ENCODE measurements at places on chromosomes 3 and 15.

GRCh38 chr15:101198800-101199199 is 53.0 kb downstream of the CHSY1 start:
- no peak for DNase-seq

- no peak for DNase-seq
These were observed 1.2 kb downstream of the PSTPIP1 start for GRCh38 chr15:76996076-76996525.

DNA sequence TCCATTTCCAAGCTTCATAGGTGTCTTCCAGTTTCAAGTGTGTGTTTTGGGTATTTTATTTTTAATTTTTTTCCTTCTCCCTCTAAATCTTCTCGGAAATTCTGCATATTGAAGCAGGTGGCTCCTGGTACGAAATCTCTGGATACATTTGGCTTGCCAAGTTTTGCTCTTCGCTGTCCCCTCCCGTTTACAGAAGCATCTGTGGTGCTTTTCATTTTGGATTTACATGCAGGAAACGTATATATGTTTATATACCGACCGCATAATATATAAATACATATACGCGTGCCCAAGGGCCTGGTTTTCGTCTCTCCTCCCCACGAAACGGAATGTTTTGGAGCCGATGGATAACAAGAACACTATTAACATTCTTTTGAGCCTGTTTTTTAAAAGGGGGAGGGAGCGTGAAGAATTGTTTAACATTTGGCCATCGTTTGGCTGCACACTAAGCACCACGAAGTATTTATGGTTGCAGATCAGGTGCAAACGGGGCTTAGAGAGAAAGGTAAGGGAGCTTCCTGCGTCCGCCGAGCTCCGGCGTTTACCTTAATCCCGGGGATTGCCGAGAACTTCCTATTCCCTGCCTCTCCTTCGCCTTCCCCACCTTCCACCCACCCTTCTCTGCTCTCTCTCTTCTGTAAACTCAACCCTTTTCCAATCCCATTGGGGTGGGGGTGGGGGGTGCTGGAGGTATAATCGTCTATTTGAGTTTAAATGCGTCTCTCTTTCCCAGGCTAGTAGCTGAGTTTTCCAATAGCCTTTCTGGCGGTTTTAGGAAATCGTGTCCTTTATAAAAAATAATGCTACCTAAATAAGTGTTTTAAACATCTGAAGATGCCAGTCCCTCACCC is 1.1 kb upstream of the NLGN1 start:
- peak; percentile 20 for DNase-seq

DNA sequence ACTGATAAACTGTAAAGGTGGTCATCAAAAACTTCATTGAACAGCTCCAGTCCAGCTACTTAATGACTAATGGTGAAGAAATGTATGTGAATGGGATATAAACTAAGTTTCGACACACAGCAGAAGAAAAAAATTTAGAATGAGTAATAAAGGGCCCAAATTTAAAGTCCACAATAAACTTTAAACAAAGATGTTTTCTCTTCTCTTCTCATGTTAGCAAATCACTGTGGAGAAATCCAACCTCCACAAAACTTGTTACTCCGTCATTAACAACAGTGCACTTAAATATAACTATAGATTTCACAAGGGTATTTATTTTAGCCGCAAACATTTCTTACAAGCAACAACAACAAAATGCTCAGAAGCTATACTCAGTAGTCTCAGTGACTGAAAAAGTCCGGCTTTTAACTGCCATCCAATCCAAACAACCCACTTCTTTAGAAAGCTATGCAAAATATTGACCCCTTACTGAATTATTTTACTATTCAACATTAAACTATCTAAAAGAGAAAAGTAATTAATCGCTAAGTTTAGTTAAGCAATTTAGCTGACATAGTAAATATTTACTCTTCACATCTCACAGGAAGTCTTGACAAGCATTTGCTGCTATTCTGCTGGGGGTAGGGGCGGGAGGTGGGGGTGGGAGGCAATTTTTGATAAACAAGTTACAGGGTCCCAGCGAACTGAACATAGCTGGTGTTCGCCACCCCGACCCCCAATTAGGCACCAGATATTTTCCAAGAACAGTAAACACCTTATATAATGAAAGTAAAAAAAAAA is 2.4 kb downstream of the IGF2BP2 start:
- no peak for DNase-seq

- DNase-seq: no peak
These were observed 92.3 kb downstream of the FRMD5 start for GRCh38 chr15:44102675-44103254.

DNA sequence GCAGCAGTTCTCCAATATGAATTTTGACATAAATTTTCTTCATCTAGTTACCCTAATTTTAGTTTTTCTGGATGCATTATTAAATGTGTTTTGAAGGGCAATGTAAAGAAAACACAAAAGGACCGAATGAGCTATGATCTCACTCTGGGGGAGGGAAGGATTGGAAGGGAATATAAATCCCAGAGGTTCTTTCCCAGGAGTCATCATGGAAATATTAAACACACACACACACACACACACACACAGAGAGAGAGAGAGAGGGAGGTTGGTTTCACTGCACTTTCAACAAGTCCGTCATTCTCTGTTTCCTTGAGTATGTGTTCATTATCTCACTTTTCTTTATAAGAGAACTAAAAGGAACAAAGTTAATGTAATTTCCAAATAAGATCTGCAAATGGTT is 70.7 kb upstream of the DCBLD2 start:
- no peak for DNase-seq

GRCh38 chr3:25723802-25724201 is 59.1 kb upstream of the TOP2B start:
- DNase-seq: no peak

Measured in uterus (tissue), 4 donors.